ENCODE measurements at places on chromosomes 5 and 9.

GRCh38 chr9:25648116-25648515 is 30.1 kb downstream of the TUSC1 start:
- no peak for DNase-seq

- no peak for DNase-seq
These were observed 297.9 kb downstream of the EFNA5 start for GRCh38 chr5:107372723-107373450.

DNA sequence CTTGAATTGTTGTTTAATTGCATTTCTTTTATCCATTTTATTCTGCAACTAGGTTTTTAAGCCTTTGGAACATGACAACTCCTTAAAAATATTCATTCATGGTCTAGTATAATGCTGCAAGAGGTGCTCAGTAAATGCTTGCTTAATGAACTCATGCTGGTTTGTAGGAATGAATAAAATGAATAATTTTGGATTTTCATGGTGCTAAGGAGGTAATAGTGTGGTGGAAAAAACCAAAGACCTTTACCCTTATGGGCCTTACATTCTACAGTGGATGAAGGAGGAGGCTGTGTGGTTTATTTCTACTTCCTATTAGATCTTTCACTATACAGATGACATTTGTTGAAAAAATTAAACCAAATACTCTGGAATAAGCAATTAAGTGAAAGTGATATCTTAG is 43.4 kb downstream of the LRRTM2 start:
- no peak for DNase-seq

GRCh38 chr5:17879276-17879675 is 245.0 kb downstream of the TAF11L14 start:
- no peak for DNase-seq

- DNase-seq: no peak
These were observed 210.1 kb upstream of the MAP3K1 start for GRCh38 chr5:56605231-56605630.

GRCh38 chr5:180976518-180976917 is 12.1 kb upstream of the BTNL3 start:
- no peak for DNase-seq

DNA sequence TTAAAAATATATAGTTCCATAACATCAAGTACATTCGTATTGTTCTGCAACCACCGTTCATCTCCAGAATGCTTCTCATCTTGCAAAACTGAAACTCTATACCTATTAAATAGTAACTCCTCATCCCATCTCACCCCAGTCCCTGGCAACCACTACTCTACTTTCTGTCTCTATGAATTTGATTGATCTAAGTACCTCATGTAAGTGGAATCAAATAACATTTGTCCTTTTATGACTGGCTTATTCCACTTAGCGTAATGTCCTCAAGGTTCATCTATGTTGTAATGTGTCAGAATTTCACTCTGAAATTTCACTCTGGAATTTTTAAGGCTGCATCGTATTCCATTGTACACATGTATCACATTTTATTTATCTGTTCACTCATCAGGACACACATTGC is 132.1 kb upstream of the RUSC2 start:
- no peak for DNase-seq

DNA sequence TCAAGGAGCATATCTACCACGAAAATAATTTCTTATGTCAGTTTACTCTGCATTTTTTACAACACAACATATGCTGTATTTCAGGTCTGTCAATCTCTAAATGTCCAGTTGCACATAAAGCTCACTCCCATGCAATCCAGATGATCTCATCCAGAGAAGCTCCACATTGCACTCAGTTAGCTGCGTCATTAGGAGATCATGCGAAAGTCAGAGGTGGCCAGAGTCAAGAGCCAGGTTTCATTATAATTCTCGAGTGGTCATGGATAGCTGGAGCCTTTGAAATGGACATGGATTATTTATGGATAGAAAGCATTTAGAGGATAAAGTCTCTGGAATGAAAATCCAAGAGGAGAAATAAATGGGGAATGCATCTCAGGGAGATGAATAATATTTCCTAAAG is 232.3 kb downstream of the GAS1 start:
- no peak for DNase-seq

DNA sequence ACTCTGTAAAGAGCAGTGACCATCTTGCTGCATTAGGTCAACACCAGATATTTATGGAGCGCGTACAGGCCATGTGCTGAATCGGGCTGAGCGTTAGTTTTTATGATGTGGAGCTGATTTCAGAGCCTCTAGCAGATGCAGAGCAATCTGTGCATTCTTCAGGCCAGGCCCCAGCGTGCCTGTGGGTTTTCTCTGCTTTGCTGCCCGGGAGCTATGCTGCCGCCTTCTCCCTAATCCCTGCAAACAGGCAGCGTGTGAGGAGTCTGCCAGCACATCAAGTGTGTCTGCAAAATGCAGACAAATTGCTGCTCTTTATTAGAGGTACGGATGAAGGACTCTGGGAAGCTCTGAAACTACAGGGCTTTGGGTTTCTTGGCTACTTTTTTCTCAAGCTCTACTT is 170.0 kb downstream of the NTRK2 start:
- DNase-seq: no peak

DNA sequence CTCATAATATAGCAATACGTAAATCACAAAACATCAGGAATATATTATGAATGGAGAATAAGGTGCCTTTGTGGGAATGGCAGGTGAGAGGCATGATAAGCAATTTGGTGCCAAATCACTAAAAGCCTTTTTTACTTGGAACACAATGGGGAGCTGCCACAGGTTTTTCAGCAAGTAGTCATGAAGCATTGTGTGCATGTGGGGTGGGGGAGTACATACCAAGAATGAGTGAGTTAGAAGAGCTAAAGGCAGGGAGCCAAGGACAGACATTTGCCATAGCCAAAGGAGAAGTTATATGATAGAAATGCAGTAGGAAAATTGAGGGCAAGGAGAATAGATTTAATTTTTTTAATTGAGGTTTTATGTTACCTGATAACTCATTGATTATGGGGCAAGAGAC is 445.0 kb upstream of the SMC2 start:
- DNase-seq: no peak

GRCh38 chr5:93511445-93511844 is 69.6 kb downstream of the NR2F1-AS1 start:
- no peak for DNase-seq

DNA sequence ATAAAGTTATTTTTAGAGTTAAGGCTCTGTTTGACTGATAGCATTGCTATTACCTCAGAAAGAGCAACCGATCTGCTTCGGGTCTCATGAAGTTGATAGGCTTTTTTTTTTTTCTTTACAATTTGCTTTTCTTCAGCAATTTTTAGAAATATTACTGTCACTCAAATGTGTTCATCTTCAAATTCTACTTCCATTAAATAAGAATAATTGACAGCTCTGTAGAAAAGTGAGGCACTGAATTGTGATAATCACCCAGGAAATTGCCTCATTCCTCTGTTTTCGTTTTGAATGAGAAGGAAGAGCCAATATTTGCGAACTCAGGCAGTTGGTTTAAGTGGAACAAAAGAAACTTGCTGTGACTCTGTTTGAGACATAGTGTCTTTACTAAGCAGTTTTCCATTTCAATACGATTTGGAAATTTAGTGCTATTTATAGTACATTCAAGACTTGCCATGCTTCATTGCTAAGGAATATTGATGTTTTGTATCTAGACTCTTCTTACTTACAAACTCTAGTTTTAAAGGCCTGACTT is 700.5 kb upstream of the CDH10 start:
- no peak for DNase-seq

- DNase-seq: no peak
These were observed 86.8 kb upstream of the TBC1D2 start for GRCh38 chr9:98342098-98342819.

DNA sequence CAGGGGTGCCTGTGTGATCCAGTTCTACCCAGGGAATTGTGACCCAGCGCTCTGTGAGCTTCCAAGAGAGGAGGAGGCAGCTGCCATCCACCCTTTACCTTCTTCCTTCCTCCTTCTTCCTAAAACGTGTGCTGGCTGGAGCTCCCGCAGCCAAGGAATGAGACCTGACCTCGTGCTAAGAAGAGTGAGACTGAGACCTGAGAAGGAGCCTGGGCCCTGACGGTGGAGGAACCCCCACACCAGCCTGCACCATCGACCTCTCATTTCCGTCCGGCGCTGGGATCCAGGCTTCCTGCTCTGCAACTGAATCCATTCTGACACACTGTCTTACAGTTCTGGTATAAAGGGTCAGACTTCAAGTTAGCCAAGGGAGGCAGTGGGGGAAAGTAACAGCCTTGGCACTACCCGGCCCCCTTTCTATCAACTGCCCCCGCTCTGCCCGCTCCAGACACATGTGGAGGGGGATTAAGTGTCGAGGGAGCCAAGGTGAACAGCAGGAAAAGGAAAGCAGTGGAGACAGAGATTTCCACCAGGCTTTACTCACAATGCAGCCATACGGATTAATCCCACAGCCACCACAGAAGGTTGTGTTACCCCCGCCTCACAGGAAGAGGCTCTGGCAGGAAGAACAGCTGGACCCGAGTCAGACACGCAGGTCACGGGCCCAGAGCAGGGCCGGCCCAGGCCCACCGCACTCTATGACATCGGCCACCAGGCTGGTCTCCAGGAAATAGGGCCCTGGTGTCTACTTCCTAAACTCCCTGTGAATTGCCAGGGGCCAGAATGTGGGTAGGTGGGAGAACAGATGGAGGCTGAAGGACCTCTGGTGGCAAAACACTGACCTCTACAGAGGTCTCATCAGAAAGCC is 15.8 kb downstream of the MGAT1 start:
- DNase-seq: no peak

GRCh38 chr9:16773617-16774016 is 96.9 kb downstream of the BNC2 start:
- DNase-seq: no peak

DNA sequence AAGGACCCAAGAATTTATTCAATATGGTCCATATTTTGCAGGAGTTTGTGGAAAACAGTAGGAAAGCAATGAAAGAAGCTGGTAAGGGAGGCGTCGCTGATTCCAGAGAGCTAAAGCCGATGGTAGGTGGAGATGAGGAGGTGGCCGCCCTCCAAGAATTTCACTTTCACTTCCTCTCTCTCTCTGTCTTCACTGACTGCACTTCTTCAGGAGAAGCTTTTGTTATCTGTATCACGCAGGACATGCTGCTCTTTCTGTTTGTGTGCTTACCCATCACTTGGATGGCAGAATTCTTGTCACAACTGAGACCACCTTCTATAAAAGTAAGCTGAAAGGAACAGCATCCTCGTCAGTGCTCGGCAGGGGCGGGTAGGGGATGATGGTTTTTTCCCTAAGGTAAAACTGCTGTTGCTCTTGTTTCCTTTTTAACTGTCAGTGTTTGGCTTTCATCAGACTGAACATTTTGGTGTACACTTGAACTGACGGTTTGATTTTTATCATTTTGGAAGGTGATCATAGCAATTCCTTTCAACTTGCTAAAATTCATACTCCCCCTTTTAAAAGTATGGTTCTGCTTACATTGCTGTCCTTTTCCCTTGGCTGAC is 62.4 kb upstream of the FSD1L start:
- DNase-seq: peak; percentile 16

- DNase-seq: peak; percentile 64
These were observed 183.9 kb downstream of the AUH start for GRCh38 chr9:91177661-91178280.

GRCh38 chr9:115498303-115498702 is 380.3 kb upstream of the TNC start:
- no peak for DNase-seq

DNA sequence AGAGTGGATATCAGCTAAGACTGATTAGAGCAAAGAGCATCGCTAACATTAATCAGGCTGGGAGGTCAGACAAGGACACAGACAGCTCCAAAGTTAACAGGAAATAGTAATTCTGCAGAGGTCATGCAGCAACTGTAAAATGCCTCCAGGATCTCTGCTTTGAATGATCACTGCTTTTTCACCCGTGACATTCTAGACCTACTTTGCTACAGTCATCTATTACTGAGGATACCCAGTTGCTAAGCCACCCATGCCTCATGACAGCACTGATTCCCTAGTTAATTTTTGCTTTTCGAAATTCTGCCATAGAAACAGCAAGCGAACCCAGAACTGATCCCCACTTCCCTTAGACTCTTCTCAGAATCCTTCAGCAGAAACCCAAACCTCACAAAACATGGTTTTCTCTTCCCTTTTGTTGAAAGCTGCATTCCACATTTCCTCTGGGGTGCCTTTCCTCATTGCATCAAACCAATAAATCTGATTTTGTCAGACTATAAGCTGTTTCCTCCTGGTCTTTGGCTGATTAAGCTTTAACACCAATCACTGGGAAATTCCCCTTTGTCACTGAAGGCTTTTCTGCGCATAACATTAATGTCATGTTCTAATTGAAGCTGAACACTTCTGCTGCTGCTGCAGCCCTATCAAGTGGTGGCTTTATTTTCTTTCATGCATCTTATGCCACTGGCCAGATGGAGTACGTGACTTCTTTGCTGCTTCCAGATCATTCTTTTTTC is 201.1 kb upstream of the CHD1 start:
- DNase-seq: no peak

DNA sequence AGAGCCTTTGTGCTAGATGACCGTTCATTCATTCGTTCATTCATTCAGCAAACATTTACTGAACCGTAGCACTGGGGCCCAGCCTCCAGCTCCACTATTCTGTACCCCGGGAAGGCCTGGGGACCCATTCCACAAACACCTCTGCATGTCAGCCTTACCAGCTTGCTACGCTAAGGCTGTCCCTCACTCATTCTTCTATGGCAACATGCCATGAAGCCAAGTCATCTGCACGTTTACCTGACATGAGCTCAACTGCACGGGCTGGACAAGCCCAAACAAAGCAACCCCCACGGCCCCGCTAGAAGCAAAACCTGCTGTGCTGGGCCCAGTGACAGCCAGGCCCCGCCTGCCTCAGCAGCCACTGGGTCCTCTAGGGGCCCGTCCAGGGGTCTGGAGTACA is 6.0 kb downstream of the CEL start:
- no peak for DNase-seq

- DNase-seq: no peak
These were observed 27.4 kb downstream of the LNPEP start for GRCh38 chr5:96963267-96963666.

DNA sequence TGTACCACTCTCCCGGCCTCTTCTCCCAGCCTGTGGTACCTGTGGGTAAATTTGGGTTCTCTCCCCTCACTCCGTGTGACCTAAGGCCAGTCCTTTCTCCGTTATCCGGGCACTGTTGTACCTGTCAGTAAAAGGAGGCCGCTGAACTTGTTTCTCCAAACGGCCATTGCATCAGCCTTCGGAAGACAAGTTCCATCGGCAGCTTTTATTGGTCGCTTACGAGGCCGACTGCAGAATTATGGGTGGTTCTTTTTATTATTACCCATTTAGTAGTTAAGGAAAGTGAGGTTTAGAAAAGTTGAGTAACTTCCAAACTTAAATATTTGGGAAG is 558 bp downstream of the GRPEL2 start:
- DNase-seq: peak; percentile 25

DNA sequence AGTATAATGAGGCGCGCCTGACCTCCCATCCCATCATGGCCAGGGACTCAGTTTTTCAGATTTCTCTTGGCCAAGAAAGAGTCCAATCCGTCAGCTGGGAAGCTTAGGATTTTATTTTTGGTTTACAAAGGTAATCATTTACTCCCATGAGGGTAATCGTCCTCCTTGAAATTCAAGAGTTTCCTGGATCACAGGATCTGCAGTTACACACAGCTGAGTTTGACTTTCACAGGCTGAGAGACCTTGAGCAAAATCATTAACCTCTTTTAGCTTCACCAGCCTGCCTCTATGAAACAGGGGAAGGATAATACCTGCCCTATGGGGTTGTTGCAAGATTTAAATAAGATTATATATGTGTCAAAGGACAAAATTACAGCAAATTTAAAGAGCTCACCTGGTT is 15.4 kb upstream of the AK3 start:
- DNase-seq: no peak

GRCh38 chr5:104800440-104801048 is 1238.0 kb upstream of the NUDT12 start:
- DNase-seq: no peak
